ENCODE measurements at places on chromosomes 6 and 20. TPM values are rescaled to one million over a fixed set of nuclear protein-coding genes. Genes with fewer than 3 reads are reported as not detected.
A peak's percentile ranks its signal among the peaks of the same experiment; 100 is the strongest.

- DNase-seq, result no peak
These were observed 58.3 kb downstream of the WDR27 start for GRCh38 chr6:169643521-169643920.

OR2H2 gene
- not detected for total RNA-seq

KHDC1 gene
- 5.1 TPM for total RNA-seq

TXLNB gene
- 1.5 TPM for total RNA-seq

GRCh38 chr6:29968905-29969304 lies 26.6 kb downstream of the HLA-A start:
- DNase-seq, result no peak

PTGIS gene
- 79.1 TPM for total RNA-seq

- no peak for DNase-seq
These were observed 2.7 kb downstream of the FBXO9 start for GRCh38 chr6:53067849-53068361.

GRCh38 chr20:49478266-49478665 lies 4.2 kb downstream of the KCNB1 start:
- no peak for DNase-seq

POLR1H gene
- 46.1 TPM for total RNA-seq

GRCh38 chr6:133645966-133646740 lies 242.8 kb upstream of the TCF21 start:
- peak; percentile 46 for DNase-seq

CDH4 gene
- 4.8 TPM for total RNA-seq

- no peak for DNase-seq
These were observed 248.9 kb upstream of the CITED2 start for GRCh38 chr6:139623372-139623771.

DNA sequence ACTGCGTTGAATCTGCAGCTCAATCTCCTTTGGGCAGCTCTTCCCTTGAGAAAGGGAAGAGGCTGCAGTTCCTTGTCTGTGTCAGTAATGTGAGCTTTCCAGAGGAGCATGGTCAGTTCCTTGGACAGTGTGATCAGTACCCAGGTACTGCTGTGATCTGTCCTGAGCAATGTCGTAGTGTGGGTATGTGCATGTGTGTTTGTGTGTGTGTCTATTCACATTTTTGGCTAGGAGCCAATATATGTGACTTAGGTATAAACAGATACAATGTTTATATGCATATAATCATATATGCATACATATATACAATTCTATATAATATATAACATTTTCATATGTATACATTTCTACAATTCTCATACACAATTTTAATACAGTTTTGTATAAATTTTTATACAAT lies 85.4 kb upstream of the OLIG3 start:
- no peak for DNase-seq

DNA sequence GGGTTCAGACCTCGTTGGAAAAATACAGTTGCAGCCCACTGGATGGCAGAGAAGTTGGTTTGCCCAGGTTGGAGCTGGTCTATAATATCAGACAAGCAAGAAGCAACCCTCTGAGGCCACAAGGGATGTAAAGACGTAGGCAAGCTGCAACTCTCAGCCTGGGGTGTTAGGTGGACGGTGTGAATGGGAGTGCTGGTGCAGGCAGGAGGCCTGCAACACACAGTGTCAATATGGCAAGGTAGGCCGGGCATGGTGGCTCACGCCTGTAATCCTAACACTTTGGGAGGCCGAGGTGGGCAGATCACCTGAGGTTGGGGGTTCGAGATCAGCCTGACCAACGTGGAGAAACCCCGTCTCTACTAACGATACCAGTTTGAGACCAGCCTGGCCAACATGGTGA lies 10.5 kb downstream of the VPS16 start:
- no peak for DNase-seq

- no peak for DNase-seq
These were observed 146.5 kb downstream of the EDN1 start for GRCh38 chr6:12436683-12437082.

DNA sequence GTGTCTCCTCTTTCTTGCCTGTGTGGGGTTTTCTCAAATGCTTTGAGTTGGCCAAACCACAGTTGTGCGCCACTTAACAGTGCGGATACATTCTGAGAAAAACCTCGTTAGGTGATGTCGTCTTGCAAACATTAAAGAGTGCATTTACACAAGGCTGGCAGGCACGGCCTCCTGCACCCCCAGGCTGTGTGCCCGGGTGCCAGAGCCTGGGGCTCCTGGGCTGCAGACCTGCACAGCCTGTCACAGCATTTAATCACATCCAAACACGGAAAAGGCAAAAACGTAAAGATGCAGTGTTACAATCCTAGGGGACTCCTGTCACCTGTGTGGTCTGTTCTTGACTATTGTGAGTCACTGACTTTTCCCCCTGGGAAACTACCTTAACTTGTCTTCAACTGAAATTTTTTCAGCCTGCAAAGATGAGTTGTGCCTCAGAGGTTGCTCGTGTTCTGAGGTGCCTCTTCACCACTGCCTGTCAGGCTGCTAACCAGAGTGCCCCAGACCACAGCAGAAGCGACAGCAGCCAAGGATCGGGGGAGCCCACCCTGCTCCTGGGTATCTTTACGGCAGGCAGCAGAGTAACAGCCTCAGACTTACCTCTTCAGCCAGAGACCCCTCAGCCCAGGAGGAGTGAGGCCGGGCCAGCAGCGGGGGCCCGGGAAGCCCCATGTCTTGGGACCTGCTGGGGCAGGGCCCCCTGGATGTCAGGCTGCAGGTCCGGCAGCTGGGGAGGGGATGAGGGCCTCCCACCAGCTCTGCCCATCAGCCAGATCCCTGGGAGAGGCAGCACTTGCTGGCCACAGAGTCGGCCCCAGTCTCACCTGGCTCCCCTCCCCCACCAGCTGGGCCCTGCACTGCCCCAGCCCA lies 683 bp upstream of the C20orf204 start:
- DNase-seq, result no peak

DNA sequence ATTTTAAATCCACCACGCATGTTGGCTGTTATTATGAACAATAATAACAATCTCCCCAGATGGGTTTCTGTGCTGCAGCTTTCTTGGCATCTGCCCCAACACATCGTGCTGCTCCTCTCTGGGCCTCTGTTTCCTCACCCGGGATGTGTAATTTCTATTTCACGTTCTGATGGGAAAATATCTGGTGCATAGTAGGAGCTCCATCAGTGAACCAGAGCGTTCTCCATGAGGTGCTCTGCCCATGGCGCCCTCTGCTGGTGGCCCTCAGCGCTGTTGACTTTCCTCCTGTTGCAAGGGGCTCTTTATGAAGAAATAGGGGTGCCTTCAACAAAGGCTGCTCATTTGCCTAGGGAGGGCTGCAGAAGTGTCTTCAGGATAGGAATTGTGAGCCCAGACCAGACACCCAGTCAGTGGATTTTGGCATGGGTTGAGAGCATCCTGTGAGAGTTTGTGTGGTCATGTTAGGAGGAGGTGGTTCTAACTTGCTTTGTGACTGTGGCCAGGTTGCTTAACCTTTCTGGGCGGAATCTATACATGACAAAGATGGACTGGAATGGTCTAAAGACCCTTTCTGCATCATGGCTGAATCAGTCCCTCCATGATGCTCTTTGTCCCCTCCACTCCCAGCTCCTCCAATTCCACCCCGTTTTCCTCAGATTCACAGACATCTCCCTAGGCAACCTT lies 8.1 kb downstream of the SCRT2 start:
- DNase-seq, result peak; percentile 18

DNA sequence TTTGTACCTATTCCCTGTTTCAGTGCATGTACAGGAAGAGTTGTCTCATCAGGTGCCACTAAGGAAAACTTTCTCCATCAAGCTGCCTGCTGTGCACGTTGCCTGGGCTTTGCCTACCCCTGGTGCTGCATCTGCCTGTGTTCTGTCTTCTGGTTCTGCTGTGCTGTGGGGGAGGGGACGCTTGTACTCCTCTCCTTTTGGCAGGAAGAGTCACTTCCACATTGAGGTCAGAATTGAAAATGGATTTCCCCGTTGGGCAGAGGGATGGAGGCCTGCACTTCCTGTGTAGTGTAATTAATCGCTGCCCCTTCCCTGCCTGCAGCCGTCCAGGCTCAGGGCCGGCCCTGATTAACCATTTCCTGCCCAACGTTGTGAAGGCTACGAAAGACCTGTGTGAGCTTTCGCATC lies 153.3 kb downstream of the SCML4 start:
- DNase-seq, result peak; percentile 54

- DNase-seq, result no peak
These were observed 184.2 kb downstream of the LY86 start for GRCh38 chr6:6772751-6773150.

PRSS16 gene
- not detected for total RNA-seq
